ENCODE measurements at places on chromosomes 7 and 10.

DNA sequence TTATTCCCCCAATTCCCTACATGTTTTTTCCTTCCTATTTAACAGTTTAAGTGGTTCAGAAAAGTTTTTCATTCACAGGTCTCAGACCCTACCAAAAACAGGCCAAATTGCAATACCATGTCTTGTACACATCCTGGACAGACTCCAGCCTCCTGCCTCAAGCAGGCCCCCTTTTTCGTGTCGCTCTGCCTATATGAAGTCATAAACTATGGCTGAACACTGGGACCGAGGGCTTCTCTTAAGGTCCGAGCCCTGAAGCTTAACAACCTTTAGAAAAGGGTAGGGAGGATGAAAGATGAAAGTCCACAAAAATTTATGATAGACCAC, 1.4 kb downstream of the FBXW4 start:
- no peak for DNase-seq

- DNase-seq = no peak
These were observed 16.8 kb upstream of the VPS26A start for GRCh38 chr10:69107176-69107490.

DNA sequence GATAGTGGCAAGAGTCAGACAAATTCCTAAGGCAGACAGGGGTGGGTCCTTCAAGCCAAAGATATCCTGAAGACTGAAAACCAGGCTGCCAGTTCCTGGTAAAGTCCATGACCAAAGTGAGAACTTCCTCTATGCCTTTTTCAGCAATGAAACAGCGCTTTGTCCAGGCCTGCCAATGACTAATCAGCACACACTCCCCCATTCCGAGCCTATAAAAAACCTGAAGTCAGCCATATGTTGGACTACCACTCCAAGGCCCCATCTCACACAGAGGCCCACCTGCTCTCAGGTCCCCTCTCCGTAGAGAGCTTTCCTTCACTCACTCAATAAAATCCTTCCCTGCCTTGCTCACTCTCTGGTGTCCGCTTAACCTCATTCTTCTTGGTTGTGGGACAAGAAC, 402.2 kb downstream of the ANKRD7 start:
- no peak for DNase-seq

DNA sequence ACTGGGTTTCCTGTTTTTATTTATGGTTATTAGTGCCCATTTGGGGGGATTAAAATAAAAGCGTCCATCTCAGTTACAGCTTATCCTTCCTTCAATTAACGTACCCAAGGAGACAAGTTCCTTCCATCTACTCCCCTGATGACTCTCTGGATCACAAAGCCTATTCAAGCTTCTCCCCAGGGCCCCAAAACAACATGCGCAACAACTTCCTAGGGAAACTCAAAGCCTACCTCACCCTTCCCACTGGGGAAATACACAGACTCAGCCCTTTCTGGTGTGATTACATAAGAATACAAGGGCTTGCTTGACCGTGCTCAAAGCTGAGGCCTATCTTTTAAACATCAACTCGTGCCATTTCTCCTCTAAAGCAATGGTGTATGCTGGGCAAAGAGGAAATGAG, 112.4 kb downstream of the CDK6 start:
- no peak for DNase-seq

- DNase-seq = no peak
These were observed 25.1 kb downstream of the GALNT11 start for GRCh38 chr7:152050547-152050971.

DNA sequence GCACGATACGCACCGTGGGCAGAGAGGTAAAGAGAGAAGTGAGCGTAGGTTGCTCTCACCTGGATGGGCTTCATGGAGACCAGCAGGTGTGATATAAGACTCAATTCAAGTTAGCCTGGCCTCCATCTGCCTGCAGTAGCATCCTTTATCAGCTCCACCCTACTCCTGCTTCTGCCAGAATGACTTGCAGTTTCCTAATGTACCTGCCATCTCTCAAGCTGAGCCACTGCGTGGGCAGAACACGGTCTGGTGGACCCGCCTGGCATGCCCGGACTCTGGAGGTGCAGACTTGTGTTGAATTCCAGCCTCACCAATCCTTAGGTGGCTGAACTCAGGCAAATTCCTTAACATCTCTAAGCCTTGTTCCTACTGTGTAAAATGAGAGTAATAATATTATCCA, 64.3 kb downstream of the STEAP1B start:
- no peak for DNase-seq

GRCh38 chr7:12907774-12908173, 220.3 kb downstream of the ARL4A start:
- no peak for DNase-seq

- no peak for DNase-seq
These were observed 21.2 kb downstream of the ASB15 start for GRCh38 chr7:123622660-123623386.

DNA sequence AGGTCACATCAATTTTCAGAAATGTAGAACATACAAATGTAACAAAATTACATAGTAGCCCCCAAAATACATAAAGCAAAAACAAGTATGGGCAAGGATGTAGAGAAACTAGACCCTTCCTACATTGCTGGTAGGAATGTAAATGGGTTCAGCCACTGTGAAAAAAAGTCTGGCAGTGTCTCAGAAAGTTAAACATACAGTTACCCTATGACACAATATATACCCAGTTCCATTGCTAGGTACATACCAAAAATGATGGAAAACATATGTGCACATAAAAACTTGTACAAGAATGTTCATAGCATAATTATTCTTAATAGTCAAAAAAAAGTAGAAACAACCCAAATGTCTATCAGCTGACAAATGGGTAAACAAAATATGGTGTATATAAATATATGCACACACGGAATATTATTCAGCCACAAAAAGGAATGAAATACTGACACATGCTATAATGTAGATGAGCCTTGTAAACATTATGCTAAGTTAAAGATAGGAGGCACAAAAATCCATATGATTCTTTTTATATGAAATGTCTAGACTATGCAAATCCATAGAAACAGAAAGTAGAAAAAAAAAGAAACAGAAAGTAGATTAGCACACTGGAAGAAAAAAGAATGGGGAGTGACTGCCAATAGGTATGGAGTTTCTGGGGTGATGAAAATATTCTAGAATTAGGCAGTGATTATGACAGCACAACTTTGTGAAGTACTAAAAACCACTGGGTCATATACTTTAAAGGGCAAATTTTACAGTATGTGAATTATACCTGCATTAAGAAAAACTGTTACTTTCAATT, 13.5 kb downstream of the HERPUD2 start:
- DNase-seq = no peak

- DNase-seq = no peak
These were observed 126.3 kb downstream of the CACNA2D1 start for GRCh38 chr7:82317257-82317721.

- no peak for DNase-seq
These were observed 72.8 kb upstream of the GLCCI1 start for GRCh38 chr7:7895754-7896153.

- no peak for DNase-seq
These were observed 115.3 kb downstream of the PTPN20 start for GRCh38 chr10:47026301-47027107.

GRCh38 chr10:97378933-97379921, 21.9 kb downstream of the RRP12 start:
- DNase-seq = no peak

GRCh38 chr10:13526948-13527863, 1.6 kb downstream of the BEND7 start:
- no peak for DNase-seq

GRCh38 chr10:24240041-24240751, 31.3 kb downstream of the KIAA1217 start:
- no peak for DNase-seq

DNA sequence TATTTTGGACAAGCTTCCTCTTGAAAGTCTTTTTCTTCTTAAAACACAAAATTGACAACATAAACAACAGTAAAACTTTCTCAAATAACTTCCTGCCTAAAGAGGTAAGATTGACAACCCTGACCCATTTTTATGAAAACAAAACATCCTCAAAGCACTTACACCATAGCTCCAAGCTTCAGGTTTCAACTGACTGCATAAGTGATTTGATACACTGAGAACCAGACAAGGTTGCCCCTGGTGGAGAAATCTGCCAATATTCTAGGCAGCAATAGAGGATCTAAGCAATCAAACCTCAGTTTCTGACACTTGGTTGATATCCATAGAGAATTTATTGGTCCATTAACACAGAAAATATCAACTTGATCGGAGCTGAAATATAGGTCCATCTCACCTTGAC, 147.8 kb downstream of the ELAPOR2 start:
- no peak for DNase-seq

- DNase-seq = no peak
These were observed 607.2 kb upstream of the MGMT start for GRCh38 chr10:128859738-128860386.

All from hypothalamus (tissue), 51 donors.